ENCODE measurements at places on chromosomes 3 and 15. TPM values are rescaled to one million over a fixed set of nuclear protein-coding genes. Genes with fewer than 3 reads are reported as not detected.

ZDHHC19 gene
- 0.63 TPM for total RNA-seq

TYRO3 gene
- total RNA-seq = 0.98 TPM

ACKR4 gene
- not detected for total RNA-seq

CADM2 gene
- total RNA-seq = not detected

CLDN11 gene
- not detected for total RNA-seq

CLSTN2 gene
- total RNA-seq = not detected

HYPK gene
- 14.4 TPM for total RNA-seq

GOLGA8G gene
- not detected for total RNA-seq

NCBP2 gene
- total RNA-seq = 54.6 TPM

Data from activated CD4-positive, alpha-beta memory T cell treated with anti-CD3 and anti-CD28 coated beads, Interleukin-2, amount 10 ng/mL, durations not matched to agents 7 days and 5 days (primary cell).